Right hindlimb (tissue), 1 donor: ENCODE measurements at places on chromosomes 5 and 9.

GRCh38 chr9:136530461-136531089 is 15.3 kb downstream of the NOTCH1 start:
- no peak for DNase-seq

DNA sequence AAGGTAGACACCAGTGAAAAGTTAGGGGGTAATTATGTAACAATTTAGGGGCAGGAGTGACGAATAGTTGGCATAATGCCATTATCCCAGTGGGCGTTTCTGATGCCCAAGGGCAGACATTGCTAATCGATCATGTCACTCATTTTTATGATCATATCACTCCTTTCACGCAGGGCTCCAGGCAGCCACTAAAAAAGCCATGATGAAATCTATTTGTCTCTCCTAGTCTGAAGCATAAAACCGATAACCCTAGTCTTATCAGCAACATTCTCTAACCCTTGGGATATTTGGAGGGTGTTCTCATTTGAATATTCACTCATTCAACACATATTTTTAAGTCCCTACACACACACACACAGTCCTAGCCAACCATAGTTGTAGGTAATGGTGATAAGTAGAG is 114.9 kb downstream of the NMUR2 start:
- no peak for DNase-seq

- DNase-seq, result peak; percentile 22
Observed at GRCh38 chr5:88952344-88952743, 69.4 kb upstream of the MEF2C start.

DNA sequence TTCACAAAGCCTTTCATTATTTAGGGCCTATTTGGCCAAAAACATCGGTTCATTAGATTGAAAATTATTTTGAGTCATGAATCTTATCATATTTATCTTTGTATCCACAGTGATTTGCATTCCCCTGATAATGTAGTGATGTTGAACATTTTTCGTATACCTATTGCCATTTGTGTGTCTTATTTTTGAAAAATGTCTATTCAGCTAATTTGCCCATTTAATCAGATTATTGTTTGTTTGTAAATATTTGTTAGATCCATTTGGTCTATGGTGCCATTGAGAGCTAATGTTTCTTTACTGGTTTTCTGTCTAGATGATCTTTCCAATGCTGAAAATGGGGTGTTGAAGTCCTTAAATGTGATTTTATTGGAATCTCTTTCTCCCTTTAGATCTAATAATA is 439.2 kb upstream of the TYRP1 start:
- DNase-seq, result no peak

- no peak for DNase-seq
Observed at GRCh38 chr9:137168904-137169856, 671 bp downstream of the LRRC26 start.

DNA sequence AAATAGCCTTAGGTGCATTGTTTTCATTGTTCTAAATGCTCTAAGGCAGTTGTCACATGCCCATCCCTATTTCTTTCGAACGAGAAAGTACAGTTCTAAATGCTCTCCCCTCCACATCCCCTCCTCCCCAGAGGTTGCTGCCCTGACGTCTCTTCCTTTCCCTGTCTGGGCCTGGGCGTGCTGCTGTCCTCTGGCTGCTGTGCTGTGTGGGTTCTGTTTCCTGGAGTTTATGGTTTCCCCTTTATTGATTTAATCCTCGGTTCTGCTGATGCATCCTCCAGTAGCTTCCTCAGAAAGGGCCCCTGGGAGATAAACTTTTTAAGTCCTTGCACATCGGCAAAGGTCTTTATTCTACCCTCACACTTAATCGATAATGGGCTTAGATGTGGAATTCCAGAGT is 48.8 kb downstream of the MVB12B start:
- DNase-seq, result peak; percentile 64

GRCh38 chr5:88873447-88873846 is 9.5 kb downstream of the MEF2C start:
- no peak for DNase-seq

DNA sequence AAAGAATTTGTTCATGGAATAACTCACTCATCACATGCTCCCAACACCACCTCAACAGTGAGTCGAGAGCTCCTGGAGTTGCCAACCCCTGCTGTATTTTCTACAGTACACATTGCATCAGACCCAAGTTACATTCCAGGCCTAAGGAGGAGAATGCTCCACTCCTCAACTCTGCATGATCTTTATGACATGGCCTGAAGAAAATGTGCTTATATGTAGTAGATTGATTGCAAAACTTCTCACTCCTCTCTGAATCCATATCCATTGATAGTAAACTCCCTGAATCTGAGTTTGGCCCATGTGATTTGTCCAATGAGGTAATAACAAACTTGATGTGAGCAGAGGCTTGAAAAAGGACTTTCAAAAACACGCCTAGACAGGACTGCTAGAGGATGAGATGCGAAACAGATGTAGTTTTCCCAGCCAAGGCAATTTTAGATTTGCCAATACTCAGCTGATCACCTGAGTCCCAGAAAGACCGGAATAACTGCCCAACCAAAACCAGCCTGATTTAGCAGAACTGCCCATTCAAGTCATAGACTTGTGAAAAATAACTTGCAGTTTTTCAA is 29.0 kb upstream of the PAPPA start:
- DNase-seq, result no peak

DNA sequence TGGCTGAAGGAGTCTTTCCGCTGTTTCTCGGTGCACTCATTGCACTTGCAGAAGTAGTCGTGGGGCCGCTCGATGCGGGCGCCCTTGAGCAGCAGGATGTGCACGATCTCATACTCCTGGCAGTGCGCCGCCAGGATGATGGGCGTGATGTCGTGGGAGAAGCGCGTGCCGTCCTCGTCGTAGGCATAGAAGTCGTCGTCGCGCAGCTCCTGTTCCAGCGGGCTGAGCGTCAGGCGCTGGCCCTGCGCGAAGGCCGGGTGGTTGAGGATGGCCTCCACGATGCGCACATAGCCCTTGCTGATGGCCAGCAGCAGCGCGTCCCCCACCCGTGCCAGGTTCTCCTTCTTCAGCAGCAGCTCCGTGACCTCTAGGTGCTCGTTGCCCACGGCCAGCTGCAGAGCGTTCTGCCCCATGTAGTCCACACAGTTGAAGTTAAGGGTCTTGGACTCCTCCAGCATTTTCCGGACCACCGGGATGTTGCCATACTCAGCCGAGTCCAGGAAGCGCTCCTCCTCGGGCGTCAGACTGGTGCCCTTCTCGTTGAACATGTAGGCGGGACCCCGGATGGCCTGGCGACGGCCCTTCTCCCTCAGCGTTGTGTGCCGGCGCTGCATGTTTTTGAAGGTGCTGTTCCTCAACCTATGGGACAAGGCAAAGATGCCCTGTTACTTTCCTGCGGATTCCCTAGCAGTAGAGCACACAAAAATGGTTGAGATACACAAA is 8.4 kb downstream of the TRPC7 start:
- DNase-seq, result no peak

DNA sequence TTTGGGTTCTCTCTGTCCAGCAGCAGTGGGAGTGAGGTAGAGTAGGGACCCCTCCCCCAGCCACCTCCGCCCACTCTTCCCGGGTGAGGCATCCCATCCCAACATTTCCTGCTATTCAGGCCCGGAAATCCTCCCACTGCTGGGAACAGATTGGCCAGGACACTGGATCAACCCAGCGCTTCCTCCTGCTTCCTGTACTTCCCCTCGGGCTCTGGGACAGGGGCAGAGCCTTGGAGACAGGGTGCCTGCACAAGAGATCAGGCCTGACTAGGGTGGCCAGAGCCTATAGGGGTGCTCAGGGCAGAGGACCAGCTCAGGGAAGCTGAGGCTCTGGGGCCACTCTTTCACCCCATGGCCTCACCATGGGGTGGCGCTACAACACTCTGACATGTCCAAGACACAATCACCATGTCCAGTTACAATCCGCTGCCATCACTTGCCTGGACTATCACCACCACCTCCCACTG is 14.5 kb downstream of the SH2D3C start:
- DNase-seq, result peak; percentile 58

- no peak for DNase-seq
Observed at GRCh38 chr5:135228222-135228621, 170.8 kb downstream of the MACROH2A1 start.
